Cerebellar cortex (tissue), 1 donor: ENCODE measurements at places on chromosomes 2 and 18.

DNA sequence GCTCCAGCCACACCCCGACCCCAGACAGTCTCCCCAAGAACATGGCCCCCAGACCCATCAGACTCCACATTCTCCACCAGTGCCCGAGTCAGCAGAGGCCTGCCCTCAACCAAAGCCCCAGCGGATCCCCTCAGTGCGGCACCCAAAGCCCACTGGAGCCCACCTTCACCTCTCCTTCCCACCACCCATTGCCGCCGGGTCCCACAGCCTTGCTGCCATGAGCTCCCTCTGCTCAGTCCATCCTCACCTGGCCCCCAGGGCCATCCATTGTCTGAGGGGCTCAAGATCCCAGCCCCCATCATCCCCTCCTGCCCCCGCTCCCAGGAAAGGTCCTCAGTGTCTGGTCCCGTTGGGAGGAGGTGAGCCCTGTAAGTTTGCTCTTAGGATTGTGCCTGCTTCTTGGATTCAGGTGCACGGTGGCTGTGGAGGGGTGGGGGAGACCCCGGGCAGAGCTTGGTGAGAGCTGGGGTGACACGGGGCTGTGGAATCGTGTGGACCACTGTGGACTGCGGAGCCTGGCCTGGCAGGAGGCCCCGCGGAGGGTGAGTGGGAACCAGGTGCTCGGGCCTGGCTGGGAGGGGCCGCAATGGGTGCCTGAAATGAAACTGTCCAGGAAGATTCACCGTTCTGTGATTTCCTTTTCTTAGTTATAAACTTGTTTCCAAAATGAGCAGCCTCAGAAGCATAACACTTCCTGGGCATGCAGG lies 32.7 kb upstream of the GPC1 start:
- DNase-seq: no peak

DNA sequence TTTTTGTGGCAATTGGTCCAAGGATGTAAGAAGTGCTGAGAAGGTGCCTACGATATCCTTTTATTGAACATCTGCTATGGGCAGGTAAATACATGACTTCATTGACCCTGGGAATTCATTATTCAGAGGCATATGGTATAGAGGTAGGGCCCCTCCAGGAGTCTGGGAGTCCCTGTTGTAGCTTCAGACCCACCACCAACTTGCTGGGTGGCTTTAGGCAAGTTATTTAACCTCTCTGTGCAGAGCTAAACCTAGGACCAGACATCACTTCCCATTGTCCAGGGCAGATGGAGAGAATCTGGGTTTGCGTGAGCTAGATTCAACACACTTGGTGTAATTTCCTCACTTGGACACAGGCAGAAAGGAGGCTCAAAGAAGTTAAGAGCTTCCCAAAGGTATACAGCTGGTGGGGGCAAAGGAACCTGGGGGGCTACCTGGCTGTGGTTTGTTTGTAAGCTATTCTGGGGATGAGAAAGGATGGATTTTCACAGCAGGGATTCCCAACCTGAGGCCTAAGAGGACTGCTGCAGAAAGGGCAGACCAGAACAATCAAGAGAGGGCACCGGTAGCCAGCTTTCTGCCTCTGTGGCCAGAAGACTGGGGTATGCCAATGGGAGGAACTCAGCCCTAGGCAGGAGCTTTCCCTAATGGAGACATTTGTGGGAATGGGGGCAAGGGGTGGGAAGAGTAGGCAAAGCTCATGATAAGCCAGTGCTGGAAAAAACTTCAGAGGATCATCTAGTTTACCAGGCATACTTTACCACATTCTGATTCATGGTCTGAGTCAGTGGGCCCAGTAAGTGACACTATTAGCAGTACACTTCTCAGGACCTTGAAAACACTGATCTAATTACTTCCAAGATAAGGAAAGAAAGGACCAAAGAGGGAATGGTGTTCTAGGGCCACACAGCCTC lies 102.7 kb upstream of the SMAD2 start:
- no peak for DNase-seq

DNA sequence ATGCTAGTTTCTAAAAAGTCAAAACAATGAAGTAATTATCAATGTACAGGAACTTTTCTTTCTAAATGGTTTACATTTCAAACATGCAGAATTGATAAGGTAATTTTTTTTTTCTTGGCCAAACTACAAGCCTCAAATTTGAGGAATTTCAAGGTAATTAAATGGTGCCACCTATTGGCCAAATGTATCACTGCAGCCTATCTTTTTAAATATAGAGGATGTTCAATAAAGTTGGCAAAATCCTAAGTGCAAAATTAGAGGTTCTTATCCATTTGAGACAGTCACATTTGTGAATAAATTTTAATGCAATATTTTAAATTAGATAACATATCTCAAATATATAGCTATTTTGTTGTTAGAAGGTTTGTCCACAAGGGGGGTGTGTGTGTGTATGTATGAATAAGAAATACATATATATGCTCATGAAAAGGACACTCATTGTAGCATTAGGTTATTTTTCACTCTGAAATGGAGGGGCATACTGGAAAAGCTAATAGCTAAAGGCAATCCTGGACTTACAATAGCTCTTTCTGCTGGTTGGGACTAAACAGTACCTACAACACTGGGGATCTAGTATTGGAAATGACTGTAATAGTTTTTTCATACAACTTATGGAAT lies 26.2 kb downstream of the MMADHC start:
- DNase-seq: peak; percentile 53

DNA sequence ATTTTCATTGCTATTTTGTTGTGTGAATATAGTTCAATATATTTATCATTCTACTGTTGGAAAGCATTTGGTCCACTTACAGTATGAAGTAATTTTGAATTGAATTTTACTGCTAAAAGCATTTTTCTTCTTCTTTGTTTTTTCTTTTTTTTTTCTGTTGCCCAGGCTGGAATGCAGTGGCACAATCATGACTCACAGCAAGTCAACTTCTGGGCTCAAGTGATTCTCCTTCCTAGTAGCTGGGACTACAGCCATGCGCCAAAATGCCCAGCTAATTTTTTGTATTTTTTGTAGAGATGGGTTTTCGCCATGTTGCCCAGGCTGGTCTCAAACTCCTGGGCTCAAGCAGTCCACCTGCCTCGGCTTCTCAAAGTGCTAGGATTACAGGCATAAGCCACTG lies 2.4 kb upstream of the ETAA1 start:
- no peak for DNase-seq

- DNase-seq: peak; percentile 50
Observed at GRCh38 chr2:26720322-26721114, 28.0 kb downstream of the KCNK3 start.
